ENCODE measurements at places on chromosomes 3 and 15.

GRCh38 chr15:69843276-69843899, 254.3 kb downstream of the TLE3 start:
- H3K4me1 ChIP-seq, result no peaks in the 10 kb centered on the region
- no peaks in the 10 kb centered on the region for H3K27me3 ChIP-seq
- no peak overlapping the region for H3K4me3 ChIP-seq
- DNase-seq, result no peak
- H3K27ac ChIP-seq, result no peak overlapping the region

DNA sequence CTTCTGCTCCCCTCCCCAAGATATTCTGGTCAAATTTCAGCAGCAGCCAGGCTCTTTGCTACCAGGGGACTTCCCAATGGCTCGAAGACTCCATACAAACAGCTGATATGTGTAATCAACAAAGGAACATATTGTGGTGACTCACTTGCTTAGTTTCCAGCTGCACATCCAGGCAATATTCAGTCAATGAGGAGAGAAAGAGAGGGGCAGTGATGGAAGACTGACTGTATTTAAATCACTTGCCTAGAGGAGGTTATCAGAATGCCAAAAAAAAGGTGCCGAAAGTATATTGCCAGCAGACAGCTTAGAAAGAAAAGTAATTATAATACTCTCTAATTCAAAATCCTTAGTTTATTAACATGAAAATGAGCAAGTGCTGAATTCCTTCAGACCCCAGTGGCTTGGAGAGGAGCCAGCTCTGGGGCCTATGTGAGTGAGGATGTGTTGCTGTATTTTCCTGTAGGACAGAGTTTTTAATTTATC, 236.5 kb downstream of the LRTM1 start:
- H3K4me1 ChIP-seq, result no peaks in the 10 kb centered on the region
- no peak for DNase-seq
- H3K4me3 ChIP-seq, result no peak overlapping the region
- H3K27me3 ChIP-seq, result no peaks in the 10 kb centered on the region

GRCh38 chr3:8911781-8912180, 51.5 kb downstream of the RAD18 start:
- no peaks in the 10 kb centered on the region for H3K27me3 ChIP-seq
- H3K36me3 ChIP-seq, result peaks cover 6% of the 10 kb centered on the region
- H3K27ac ChIP-seq, result no peak overlapping the region
- H3K4me1 ChIP-seq, result no peaks in the 10 kb centered on the region
- DNase-seq, result no peak

DNA sequence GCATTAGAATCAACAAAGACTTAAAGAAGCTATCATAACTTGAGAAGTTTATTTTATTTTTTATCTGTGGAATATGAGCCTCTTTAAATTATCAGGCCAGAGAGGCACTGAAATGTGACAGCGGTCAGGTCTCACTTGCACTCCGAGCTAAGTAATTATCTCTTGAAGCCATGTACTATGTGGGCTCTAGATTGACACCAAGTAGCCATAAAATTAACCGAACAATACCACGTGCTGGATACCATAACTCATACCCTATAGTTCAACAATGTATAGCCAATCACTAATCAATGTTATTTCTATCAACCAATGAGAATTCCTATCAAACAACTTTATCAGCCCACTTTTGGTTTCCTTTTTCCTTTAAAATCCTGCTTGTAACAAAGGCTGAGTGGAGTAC, 299.3 kb downstream of the TBC1D5 start:
- no peak overlapping the region for H3K27ac ChIP-seq
- H3K36me3 ChIP-seq, result no peaks in the 10 kb centered on the region
- no peaks in the 10 kb centered on the region for H3K4me1 ChIP-seq
- no peak overlapping the region for H3K4me3 ChIP-seq
- DNase-seq, result no peak

DNA sequence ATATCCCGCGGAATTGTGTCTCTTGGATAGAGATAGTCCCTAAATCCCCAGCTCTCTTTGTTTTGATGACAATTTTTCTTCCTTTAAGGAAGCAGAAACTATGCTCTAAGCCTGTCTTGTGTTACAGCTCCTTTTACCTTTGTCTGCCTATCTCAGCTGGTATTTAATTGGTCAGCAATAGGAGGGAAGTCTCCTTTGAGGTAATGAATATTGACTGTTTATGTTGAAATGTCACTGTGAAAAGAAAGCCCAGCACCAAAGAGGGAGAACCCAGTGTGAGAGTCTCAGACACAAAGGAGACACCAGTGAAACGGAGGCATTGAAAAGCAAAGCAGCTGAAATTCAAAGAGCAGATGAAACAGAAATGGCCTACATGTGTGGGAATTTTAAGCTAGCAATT, 372.6 kb downstream of the NR2F2 start:
- no peaks in the 10 kb centered on the region for H3K4me1 ChIP-seq
- H3K36me3 ChIP-seq, result no peaks in the 10 kb centered on the region
- no peaks in the 10 kb centered on the region for H3K27me3 ChIP-seq
- H3K4me3 ChIP-seq, result no peak overlapping the region

DNA sequence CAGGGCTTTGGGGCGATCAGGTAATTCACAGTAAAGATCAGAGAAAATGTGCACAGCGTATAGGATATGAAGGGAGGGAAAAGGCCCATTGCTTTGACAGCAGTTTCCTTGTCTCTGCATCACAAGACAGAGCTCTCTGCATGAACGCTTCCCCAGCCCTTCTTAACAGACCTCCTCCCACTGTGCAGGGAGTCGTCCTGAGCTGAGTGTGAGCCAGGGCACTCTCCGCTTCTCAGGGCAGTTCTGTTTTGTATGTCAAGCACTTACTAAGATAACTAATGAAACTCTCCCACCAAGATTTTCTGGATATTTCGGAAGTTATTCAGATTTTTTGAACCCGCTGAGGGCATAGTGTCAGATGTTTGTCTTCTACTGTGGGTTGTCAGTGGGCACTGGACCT, 105.8 kb upstream of the C15orf61 start:
- no peak overlapping the region for H3K4me3 ChIP-seq
- H3K4me1 ChIP-seq, result no peaks in the 10 kb centered on the region
- no peak for DNase-seq
- no peaks in the 10 kb centered on the region for H3K27me3 ChIP-seq
- H3K27ac ChIP-seq, result no peak overlapping the region

- H3K27me3 ChIP-seq, result peaks cover 14% of the 10 kb centered on the region
- peaks cover 12% of the 10 kb centered on the region for H3K4me1 ChIP-seq
- no peak for DNase-seq
Measured at GRCh38 chr15:52785672-52786406, 4.3 kb downstream of the ONECUT1 start.

- peaks cover 45% of the 10 kb centered on the region for H3K36me3 ChIP-seq
- no peak overlapping the region for H3K4me3 ChIP-seq
- no peaks in the 10 kb centered on the region for H3K27me3 ChIP-seq
- DNase-seq, result no peak
- no peaks in the 10 kb centered on the region for H3K4me1 ChIP-seq
Measured at GRCh38 chr15:41948490-41948889, 23.9 kb downstream of the EHD4 start.

GRCh38 chr15:70559265-70560239, 203.8 kb downstream of the UACA start:
- H3K27ac ChIP-seq, result peak overlapping the region; percentile 62
- H3K36me3 ChIP-seq, result peaks cover 3% of the 10 kb centered on the region
- no peaks in the 10 kb centered on the region for H3K27me3 ChIP-seq
- peaks cover 31% of the 10 kb centered on the region for H3K4me1 ChIP-seq

DNA sequence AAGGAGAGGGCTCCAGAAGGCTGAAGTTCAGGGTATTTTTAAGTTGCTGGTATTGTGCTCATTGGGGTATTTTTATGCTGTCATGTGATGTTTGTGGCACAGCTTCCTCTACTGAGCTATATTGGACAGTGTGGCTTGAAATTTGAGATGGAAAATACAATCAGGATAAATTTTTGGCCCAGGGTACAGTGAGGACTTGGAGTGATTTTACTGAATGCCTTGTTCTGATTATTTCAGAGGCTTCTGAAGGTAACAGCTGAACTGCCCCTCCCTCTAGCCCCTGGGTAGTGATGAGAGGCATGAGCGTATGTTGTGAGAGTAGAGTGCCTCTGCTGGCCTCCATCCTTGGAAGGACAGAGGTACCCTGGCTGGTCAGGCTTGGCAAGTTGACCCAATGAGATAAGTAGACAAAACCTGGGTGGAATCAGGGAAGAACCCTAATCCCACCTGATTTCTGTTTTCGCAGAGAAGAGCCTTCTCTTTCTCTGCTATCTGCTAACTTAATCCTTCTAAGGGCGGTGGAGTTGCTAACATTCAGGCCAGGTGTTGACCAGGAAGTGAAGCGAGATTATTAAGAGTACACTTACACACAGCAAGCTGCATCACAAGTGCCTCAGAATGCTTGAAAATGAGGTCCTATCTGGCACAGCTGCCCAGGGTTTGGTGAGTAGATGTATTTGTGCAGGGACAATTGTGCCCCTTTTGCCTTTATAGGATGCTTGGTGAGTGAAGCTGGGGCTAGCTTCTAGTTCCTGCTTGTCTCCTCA, 98.1 kb upstream of the CLSTN2 start:
- no peaks in the 10 kb centered on the region for H3K27me3 ChIP-seq
- DNase-seq, result no peak
- H3K36me3 ChIP-seq, result no peaks in the 10 kb centered on the region

- H3K27ac ChIP-seq, result no peak overlapping the region
- H3K4me1 ChIP-seq, result no peaks in the 10 kb centered on the region
- no peak overlapping the region for H3K4me3 ChIP-seq
- DNase-seq, result no peak
- H3K36me3 ChIP-seq, result no peaks in the 10 kb centered on the region
- no peaks in the 10 kb centered on the region for H3K27me3 ChIP-seq
Measured at GRCh38 chr3:46120983-46121382, 87.1 kb downstream of the CCR1 start.

- H3K4me1 ChIP-seq, result no peaks in the 10 kb centered on the region
- H3K4me3 ChIP-seq, result no peak overlapping the region
- no peaks in the 10 kb centered on the region for H3K36me3 ChIP-seq
- no peaks in the 10 kb centered on the region for H3K27me3 ChIP-seq
Measured at GRCh38 chr15:58805095-58805494, 34.0 kb downstream of the MINDY2 start.
